Foreskin fibroblast (primary cell): ENCODE measurements at places on chromosomes 12 and 14.
A peak's percentile ranks its signal among the peaks of the same experiment; 100 is the strongest.

DNA sequence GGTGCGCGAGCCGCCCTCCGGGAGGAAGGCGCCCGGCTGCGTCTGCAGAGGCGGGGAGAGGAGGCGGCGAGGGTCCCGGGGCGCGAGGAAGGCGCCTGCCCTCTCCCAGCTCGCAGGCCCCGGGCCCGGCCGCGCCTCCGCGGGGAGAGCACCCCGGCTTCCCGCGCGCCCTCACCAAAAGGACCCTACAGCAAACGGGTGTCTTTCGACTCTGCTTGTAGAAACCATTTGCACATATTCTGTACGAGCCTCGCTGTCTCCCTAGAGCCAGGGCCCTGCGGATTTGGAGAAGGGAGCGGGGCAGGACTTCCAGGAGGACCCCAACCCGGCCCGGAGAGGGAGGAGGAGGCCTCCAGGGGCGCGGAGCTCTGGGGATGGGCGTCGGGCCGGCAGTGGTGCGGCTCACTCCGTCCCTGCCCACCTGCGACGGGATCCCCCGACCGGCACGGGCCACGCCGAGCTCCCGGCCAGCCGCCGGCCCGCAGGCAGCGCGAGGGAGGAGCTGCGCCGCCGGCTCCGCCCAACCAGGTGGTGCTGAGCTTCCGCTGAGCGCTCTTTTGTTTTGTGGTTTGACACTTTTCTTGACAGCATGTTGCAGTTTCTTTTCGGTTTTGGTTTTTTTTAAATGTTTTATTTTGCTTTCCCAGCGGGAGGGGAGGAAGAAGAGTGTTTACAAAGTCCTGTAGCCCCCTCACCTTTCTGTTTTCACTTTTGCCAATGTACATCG lies 103.3 kb upstream of the FKBP4 start:
- DNase-seq, result peak; percentile 19

DNA sequence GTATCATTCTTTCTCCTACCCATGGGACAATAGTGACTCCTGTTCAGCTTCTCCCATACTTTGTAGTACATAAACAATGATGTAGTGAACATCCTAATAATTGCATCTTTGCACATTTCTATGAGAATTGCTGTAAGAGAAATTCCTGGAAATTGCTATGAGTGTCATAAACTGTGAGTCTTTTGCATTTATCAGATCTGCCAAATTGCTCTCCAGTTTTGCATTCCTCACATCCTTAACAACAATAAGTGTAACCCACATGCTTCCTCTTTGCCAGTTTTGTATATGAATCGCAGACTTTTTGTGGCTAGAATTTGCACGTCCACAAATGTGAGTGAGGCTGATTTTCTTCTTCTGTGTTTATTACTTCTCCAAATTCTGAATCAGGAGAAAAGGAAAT lies 124.0 kb upstream of the TBX5 start:
- no peak for DNase-seq

DNA sequence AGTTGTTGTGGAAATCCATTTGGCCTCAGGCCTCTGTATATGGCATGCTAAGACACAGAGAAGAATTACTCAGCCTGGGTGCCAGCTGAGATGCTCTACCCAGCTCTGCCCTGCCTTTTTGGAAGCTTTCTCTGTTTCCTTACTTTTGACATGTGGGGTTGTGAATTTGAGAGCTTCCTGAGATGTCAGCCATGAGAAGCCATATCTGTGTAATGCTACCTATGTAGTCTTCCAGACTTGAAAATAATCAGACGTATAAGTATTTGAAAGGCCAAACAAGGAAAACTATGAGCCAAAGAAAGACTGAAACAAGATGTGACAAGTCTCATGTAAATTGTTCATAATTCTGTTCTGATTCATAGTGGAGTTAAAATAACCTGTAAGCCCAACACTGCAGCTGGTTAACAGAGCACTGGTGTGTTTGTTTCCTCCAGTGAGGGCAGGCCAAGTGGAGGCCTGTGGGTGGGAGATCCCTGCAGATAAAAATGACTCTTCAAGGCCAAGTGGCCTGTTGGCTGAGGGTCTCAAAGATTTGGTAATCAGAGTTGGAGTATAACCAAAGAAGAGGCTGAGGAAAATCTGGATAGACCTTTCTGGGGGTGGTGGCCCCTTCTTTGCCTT lies 94.0 kb downstream of the TMX1 start:
- peak; percentile 65 for DNase-seq

- DNase-seq, result no peak
Observed at GRCh38 chr12:3203713-3204112, 126.5 kb downstream of the TSPAN9 start.
